ENCODE measurements at places on chromosomes 11 and 22.

- peak; percentile 94 for DNase-seq
Measured at GRCh38 chr11:63938479-63939396, at the start of gene NAA40. TSS of gene NAA40 (plus strand) at chr11:63939002. CDS start at chr11:63939097, 95 bp downstream.

DNA sequence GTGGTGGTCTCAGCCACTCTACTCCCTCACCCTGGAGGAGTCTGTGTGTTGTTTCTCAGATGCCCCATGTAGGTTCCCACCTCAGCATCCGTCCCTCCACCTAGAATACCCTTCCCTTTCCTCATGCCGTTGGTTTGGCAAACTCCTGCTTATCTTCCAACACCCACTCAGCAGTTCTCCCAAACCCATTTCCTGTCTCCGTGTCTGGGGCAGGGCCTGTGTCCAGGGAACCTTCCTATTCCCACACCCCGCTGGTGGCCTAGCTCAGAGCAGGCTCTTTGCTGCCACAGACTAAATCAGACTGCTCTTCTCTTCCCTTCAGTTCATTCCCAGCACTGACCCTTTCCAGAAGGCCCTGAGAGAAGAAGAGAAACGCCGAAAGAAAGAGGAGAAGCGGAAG lies 7.5 kb upstream of the SREBF2 start:
- no peak for DNase-seq

GRCh38 chr11:71301858-71302533 lies 49.6 kb upstream of the SHANK2 start:
- no peak for DNase-seq

GRCh38 chr11:3958281-3958680 lies 102.8 kb downstream of the STIM1 start:
- DNase-seq = no peak

- DNase-seq = no peak
Measured at GRCh38 chr11:82883853-82884252, 16.4 kb downstream of the PRCP start.

GRCh38 chr11:117855912-117856651 lies 20.4 kb downstream of the FXYD6 start:
- no peak for DNase-seq

- DNase-seq = no peak
Measured at GRCh38 chr11:101555366-101555765, 28.4 kb downstream of the TRPC6 start.

DNA sequence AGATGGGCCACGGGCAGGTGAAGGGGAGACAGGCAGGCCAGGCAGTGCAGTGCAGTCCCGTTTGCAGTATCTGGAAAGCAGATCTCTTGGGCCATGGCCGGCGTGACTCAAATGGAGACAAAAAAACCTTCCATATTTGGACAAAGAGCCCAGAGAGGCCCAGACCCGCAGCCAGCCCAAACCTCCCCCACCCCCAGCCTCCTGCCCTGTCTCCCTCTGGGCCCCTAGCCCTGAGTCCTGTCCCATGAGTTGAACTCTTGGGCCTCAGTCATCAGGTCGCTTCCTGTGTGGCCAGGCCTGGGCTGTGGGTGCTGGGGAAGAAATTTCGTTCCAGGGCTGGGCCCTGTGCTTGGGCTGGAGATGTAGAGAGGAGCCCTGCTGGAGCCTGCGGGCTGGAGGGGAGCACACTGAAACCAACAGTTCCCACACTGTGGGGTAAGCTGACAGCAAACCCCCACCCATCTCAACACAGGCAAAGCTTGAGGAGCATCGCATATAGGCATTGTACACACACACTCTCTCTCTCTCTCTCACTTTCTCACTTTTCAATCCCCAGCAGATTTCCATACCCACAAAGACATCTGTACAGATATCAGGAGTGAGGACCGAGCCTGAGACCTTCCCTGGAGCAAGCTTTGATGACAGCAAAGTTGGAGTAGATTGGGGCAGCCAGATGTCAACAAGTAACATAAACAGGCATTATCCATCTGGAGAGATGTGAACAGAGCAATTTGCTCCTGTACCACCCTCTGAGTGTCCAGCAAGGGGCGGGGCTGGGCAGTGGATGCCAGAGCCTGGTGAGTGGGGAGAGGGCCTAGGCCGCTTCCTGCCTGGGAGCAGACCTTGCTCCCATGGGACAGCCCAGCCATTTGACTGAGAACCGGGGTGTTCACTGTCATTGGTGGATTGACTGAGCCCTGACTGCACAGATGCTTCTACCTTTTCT lies 17.2 kb downstream of the ARHGEF17 start:
- DNase-seq = no peak

GRCh38 chr11:61281581-61282250 lies 13.4 kb downstream of the VWCE start:
- peak; percentile 22 for DNase-seq

DNA sequence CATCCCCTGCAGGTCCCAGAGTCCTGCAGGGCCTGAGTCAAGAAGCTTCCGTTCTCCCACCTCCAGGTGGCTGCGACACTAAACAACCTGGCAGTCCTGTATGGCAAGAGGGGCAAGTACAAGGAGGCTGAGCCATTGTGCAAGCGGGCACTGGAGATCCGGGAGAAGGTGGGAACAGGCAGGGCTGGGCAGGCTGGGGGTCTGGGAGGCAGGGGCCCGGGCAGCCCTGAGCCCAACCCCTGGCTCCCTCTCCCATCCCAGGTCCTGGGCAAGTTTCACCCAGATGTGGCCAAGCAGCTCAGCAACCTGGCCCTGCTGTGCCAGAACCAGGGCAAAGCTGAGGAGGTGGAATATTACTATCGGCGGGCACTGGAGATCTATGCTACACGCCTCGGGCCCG lies 4.7 kb upstream of the RAB1B start:
- DNase-seq = no peak

GRCh38 chr11:31788085-31788484 lies 23.0 kb downstream of the PAX6 start:
- no peak for DNase-seq

- no peak for DNase-seq
Measured at GRCh38 chr22:45872659-45873263, 104.2 kb downstream of the WNT7B start.

DNA sequence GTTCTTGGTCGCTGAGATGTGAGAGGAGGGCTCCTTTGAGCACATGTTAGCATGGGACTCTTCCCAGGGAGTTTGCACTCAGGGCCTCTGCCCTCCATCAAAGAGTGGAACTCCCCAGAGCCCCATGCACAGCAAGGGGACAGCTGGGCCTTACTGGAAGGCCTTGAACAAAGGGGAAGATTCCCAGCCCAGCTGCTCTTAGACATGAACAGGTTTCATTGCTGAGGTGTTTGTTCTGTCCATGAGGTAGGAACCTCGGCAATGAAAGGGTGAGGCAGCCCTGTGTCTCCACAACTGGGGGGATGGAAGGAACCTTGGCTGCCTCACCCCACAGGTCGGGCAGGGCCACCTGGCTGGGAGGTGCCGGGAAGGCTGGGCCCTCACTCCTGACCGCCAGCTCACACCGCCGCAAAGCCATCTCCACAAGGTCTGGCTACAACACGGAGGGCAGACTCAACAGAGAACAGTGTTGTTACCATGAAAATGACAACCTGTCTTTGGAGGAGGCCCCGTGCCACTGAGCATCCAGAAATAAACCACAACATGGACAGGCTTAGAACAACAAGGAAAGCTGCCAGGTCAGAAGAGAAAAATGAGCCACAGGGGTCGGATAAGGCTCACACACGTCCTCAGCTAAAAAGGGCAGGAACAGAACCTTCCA lies 3.2 kb downstream of the DERL3 start:
- DNase-seq = no peak

DNA sequence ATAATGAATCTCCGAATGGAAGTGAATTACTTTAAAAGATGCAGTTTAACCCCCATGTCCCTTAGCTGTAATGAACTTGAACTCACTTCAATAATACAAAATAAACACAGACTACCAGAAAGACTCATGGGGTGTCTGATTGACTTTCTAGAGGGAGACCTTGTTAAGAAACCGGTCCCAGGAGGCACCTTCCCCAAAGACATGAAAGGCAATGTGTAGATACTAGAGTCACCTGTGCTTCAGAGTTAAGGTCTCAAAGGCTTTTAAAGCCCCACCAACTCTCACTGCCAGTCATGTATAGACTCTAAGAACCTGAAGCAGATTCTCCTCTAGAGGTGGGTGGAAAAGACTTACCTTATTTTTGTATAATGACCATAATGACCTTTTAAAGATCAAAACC lies at the start of gene OR8J1:
TSS of gene OR8J1 (plus strand) at position 301 of the 400 bp plus-strand sequence. CDS start 5,956 bp downstream, outside the sequence.
- no peak for DNase-seq

- DNase-seq = no peak
Measured at GRCh38 chr22:20203552-20204201, 52.8 kb upstream of the CCDC188 start.

GRCh38 chr11:66408488-66409214 lies 12.2 kb upstream of the NPAS4 start:
- peak; percentile 85 for DNase-seq

GRCh38 chr11:128924510-128925249 lies 18.0 kb downstream of the TP53AIP1 start:
- DNase-seq = no peak

GRCh38 chr11:1459219-1459575 lies 27.4 kb downstream of the MOB2 start:
- no peak for DNase-seq

GRCh38 chr22:25176799-25177198 lies 22.9 kb upstream of the CRYBB3 start:
- no peak for DNase-seq

DNA sequence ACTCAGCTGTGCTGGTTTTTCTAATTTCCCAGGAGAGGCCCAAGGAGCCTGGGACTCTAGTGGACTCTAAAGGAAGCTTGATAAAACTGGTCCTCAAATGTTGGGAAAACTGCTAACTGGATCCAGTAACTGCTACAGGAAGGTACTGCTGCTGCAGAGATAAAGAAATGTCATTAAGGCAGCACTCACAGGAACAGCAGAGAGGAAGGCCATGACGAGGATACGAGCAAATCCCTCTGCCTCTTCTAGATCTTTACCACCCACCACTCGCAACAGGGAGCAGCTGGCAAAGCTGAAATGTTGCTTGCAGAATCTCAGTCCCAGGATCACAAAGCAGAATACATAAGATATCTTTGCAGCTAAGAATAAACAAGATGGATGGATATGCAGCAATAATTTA lies 23.5 kb downstream of the TTC28 start:
- DNase-seq = no peak

- no peak for DNase-seq
Measured at GRCh38 chr11:27052668-27053067, 12.1 kb downstream of the BBOX1 start.

DNA sequence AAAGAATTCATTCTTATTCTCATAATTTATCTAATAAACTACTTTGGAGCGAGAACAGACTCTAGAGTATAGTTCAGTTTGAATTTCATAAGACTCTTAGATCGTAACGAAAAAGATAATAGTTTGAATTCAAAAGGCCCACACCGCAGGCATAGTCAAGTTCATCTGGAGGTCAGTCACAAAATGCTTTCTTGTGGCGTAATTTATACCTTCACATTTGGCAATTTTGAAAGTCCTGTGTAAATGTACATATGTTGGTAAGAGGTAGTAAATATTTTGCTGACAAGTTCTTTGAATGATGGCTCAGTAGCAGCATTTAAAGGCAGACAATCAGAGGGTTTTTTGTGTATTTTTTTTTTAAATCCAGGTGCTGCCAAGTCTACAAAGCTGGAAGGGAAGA lies 88.1 kb downstream of the TEAD1 start:
- DNase-seq = no peak

GRCh38 chr22:28768701-28769393 lies 3.6 kb upstream of the CCDC117 start:
- no peak for DNase-seq

GRCh38 chr22:38415561-38416321 lies 39.3 kb downstream of the KCNJ4 start:
- DNase-seq = no peak

DNA sequence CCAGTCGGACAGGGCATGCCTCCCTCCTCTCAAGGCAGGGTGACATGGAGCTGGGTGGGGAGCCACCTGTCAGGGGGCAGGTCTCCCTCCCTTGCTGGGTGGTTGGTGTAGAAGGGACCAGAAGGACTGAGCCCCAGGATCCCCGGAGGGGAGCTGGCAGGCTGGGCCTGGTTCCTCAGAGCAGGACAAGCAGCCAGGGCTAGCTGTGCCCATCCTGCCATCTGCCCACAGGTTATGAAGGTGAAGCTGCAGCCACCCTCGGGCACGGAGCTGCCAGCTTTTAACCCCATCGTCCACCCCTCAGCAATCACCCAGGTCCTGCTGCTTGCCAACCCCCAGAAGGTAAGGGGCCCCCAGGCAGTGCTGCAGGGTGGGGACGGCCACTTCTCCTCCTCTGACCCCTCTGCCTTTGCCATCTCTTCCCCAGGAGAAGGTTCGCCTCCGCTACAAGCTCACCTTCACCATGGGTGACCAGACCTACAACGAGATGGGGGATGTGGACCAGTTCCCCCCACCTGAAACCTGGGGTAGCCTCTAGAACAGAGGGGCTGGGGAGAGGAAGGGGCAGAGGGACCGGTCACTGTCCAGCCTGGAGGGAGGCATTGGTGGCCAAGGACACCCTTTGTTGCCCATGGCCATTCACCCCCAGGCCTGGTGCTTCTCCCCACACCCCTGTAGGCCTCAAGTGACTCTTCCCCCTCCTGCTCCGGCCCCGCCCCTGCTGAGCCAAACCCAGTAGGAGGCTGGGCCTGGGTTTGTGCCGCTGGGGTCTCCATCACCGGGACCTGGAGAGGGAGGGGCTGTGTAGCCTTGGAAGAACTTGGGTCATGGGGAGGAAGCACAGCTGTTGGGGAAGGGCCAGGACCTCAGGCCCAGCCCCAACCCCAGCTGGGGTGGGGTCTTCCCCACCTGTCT lies 7.0 kb upstream of the SH3BP1 start:
- DNase-seq = no peak

GRCh38 chr11:124551189-124551588 lies 7.7 kb upstream of the OR8B12 start:
- DNase-seq = no peak

GRCh38 chr22:30920407-30920806 lies 48.2 kb downstream of the MORC2 start:
- peak; percentile 78 for DNase-seq

GRCh38 chr22:37267135-37267587 lies 15.1 kb upstream of the CYTH4 start:
- DNase-seq = peak; percentile 71

DNA sequence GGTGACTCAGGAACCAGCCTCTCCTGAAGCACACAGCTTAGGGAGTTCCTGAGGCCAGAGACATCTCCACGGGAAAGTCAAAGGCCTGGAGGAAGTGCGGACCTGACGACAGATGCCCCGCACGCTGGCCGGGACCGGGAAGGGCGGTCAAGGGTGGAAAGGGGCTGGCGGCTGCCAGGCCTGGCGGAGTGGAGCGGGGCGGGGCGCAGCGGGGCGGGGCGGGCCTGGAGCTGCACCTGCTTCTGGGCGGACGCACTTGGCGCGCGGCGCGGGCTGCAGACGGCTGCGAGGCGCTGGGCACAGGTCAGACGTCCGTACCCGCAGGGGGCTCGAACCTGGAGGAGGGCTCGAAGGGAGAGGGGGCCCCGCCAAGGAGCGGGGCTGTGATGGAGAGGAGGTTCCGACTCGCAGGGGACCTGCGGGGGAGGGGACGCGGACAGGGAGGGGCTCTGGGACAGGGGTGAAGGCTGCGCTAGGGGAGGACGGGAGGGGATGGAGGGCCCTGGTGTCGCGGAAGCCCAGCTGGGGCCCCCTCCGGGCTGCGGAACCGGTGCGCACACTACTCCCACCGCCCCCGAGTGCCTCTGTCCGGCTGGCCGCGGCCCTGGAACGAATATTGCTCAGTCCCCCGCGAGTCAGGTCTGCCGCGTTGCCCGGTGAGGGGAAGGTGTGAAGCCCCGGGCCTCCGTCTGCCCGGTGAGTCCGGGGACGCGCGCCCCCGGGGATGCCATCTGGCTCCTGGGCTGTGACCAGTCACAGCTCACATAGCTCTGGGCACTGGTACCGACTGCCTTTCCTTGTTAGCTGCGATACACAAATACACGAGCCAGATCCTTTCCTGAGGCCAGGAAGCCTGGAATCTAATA lies at the start of gene TMEM45B:
TSS of gene TMEM45B (plus strand) at position 253 of the 866 bp plus-strand sequence. CDS start 36,635 bp downstream, outside the sequence.
- no peak for DNase-seq

All from CD4-positive, alpha-beta T cell treated with Interferon alpha-2 for 1 hour (primary cell).